ENCODE measurements at places on chromosomes 13 and 19. TPM values are rescaled to one million over a fixed set of nuclear protein-coding genes. Genes with fewer than 3 reads are reported as not detected.

ZNF888 gene
- 3.4 TPM for total RNA-seq

HNRNPA1L2 gene
- total RNA-seq, result 8.3 TPM

PABPC3 gene
- total RNA-seq, result 0.27 TPM

ZNF266 gene
- total RNA-seq, result 16.2 TPM

IL17D gene
- 8.5 TPM for total RNA-seq

SCGB2B2 gene
- total RNA-seq, result 1.6 TPM

MAN2B1 gene
- total RNA-seq, result 17.5 TPM

PCP2 gene
- total RNA-seq, result 1.00 TPM

SLC25A15 gene
- 16.3 TPM for total RNA-seq

HSH2D gene
- not detected for total RNA-seq

GRCh38 chr19:49315111-49315510 is 9.9 kb downstream of the SLC6A16 start:
- no peak for DNase-seq

DNA sequence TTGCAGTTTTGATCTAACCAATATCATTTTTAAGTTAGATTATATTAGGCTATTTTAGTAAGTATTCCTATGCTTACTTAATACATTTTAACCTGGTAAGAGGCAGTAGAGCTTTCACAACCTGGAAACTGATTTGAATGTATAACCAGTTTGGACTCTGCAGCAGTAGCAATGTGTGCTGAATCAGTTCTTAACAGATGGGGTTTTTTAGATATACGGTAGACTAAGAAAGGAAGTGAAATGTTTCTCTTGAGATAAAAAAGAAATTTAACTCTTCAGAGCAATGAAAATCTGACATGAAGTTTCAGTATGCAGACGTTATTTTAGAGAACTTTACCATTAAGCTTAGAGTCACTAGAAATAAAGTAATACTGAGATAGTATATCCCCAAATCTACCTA is 2.7 kb downstream of the NBEA start:
- DNase-seq, result no peak

DNA sequence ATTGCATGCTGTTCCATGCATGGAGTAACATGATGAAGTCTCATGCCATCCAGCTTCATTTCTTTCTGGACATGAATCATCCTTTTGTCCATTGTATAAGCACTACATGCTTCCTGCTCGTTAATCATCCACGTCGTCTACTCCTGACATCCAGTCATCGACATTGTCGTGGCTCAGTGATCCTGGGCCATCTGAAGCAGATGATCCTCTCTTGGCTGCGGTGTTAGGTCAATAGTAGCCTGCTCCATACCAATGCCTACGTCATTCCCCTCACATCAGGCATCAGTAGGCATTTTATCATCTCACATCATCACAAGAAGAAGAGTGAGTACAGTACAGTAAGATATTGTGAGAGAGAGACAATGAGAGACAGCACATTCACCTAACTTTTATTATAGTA is 7.9 kb upstream of the MYO16 start:
- no peak for DNase-seq

DNA sequence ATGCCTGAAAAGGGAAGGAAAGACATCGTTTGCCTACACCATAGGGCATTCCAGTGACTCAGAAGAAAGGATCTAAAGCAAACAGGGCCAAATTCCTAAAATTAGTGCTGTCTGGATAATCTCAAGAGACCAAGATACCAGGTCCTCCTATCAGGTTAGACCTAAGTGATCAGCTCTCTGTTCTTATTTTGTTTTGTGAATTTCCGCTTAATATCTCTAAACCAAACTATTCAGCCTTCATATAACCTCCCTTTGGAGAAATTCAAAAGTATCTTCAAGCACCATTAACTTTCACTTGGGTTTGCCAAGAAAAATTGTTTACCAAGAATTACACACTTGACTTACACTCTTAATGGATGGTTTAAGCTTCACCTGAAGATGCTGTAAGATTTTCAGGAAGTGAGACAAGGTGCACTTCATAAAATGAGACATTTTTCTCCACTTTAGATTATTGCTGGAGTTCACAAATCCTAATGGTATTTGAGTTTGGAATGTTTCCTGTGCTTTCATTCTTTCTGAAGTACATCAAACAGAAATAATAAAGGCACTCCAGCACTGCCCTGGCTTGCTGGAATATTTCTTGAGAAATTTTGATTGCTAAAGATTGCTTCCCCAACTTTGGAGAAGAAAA is 376.1 kb downstream of the LMO7 start:
- no peak for DNase-seq

GRCh38 chr13:50318887-50319286 is 303.6 kb downstream of the KCNRG start:
- no peak for DNase-seq

- DNase-seq, result no peak
These were observed 18.6 kb upstream of the COG3 start for GRCh38 chr13:45446181-45446580.

GRCh38 chr19:13604902-13605586 is 98.8 kb upstream of the CACNA1A start:
- no peak for DNase-seq

DNA sequence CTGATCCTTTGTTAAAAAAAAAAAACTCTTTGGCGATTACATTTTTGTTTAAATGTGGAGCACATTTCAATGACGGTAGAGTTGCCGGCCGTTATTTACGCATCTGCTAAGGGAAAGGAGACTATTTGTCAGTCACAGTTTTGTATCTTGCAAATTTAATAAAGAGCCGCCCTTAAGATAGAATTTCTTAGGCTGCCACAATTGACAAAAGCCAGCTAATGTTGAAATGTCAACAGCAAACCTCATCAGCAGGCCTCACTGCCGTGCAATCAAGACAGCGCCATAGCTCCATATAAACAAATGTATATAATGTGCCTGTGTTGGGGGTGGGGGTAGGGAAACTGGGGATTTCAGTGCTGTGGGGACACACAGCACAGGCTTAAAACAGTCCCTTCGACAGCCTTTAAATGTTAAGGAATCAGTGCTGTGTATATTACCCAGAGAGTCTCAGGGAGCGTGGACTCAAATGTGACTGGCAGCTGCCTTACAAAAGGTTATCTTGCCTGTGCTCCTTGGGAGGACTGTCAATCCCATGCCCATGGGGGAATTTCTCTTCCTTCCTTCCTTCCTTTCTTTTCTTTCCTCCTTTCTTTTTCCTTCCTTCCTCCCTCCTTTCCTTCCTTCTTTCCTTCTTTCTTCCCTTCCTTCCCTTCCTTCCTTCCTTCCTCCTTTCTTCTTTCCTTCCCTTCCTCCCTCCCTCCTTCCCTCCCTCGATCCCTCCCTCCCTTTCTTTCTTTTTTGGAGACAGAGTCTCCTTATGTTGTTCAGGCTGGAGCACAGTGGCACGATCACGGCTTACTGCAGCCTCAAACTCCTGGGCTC is 108.0 kb downstream of the URI1 start:
- DNase-seq, result no peak

DNA sequence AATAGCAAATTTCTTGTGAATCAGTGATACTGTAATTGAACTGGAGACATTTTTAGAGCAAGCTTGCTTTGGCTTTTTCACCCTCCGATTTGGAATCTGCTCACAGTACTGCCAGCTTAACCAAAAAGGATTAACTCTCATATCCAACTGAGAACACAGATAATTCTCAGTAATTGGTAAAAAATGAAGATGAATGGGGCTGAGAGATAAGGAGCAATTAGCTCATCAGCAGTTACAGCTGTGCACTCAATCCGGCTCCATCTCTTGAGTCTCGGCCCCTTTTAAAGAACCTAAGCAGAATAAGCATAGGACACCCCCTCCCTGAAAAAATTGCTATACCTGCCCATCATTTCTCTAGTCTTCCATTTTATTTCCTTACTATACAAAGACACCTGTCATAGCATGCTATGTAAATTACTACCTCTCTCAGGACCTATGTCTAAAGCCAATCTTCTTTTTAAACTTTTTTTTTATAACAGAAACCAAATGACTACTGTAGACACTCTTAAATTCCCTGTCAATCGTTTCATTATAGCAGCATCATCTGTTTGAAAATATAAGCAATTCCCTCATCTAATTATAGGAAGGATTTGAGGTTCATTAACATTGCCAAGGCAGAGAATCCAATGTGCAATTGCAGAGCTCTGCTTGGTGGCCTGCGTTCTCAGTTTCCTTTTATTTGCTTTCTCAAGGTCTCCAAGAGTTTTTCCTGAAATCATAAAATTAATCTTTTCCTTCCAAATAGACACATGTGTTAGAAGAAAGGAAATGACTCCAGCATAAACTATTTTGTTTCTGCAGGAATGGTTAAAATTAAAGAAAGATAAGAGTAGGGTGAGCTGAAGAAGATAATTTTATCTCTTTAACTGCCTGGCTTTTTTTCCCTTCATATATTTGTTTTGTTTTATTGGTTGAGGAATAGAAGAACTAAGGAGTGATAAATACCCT is 242.1 kb downstream of the DACH1 start:
- DNase-seq, result no peak

DNA sequence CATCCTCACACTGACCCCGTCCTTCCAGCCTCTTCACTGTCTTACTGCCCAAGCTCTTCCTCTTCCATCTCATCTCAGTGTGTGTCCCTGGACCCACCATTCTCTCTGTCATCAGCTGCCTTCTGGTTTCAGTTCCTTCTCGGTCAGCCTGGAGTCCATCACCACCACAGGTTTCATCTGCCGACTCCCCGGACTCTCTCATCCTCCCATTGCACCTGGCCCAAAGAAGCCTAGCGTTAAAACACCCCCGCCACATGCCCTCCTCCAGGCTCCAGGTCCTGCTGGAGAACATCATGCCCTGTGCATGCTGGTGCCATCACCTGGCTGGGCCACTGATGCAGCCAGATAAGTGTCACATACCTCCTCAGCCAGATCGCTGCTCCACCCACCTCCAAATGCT is 122.1 kb upstream of the GPR12 start:
- DNase-seq, result no peak

GRCh38 chr13:27790523-27790922 is 1.8 kb upstream of the GSX1 start:
- no peak for DNase-seq
